ENCODE measurements at places on chromosomes 12 and 14. TPM values are rescaled to one million over a fixed set of nuclear protein-coding genes. Genes with fewer than 3 reads are reported as not detected.

NFATC4 gene
- 21.4 TPM for total RNA-seq

RD3L gene
- total RNA-seq = not detected

SERPINA9 gene
- total RNA-seq = not detected

STXBP6 gene
- 17.7 TPM for total RNA-seq

PIANP gene
- total RNA-seq = under 0.01 TPM

BLTP3B gene
- 26.6 TPM for total RNA-seq

IFI27 gene
- total RNA-seq = 1.6 TPM

TAS2R14 gene
- total RNA-seq = 6.8 TPM

CCND2 gene
- 152 TPM for total RNA-seq

CLEC9A gene
- total RNA-seq = not detected

GARIN6 gene
- not detected for total RNA-seq

PKP2 gene
- total RNA-seq = 5.2 TPM

FLVCR2 gene
- total RNA-seq = 7.3 TPM

Measured in skeletal muscle tissue (tissue), 5 donors.